ENCODE measurements at places on chromosomes 3 and 15. TPM values are rescaled to one million over a fixed set of nuclear protein-coding genes. Genes with fewer than 3 reads are reported as not detected.

MST1 gene
- 2.2 TPM for total RNA-seq

ST8SIA2 gene
- total RNA-seq: 0.20 TPM

NRG4 gene
- total RNA-seq: not detected

RBPMS2 gene
- under 0.01 TPM for total RNA-seq

SNTN gene
- not detected for total RNA-seq

CLDN16 gene
- not detected for total RNA-seq

SEMA6D gene
- total RNA-seq: 0.44 TPM

SAMD7 gene
- not detected for total RNA-seq

FYCO1 gene
- 11.5 TPM for total RNA-seq

HYAL2 gene
- total RNA-seq: 404 TPM

GTF2A2 gene
- total RNA-seq: 51.2 TPM

GALK2 gene
- 41.3 TPM for total RNA-seq

ACOX2 gene
- total RNA-seq: 0.60 TPM
